T-helper 1 cell (primary cell): ENCODE measurements at places on chromosomes 3 and 15.

GRCh38 chr3:129624347-129625071 lies 18.0 kb upstream of the PLXND1 start:
- no peak for DNase-seq

- no peak for DNase-seq
Measured at GRCh38 chr3:193016437-193016901, 98.8 kb upstream of the MB21D2 start.

- DNase-seq, result no peak
Measured at GRCh38 chr3:55597641-55598040, 110.5 kb upstream of the WNT5A start.

- no peak for DNase-seq
Measured at GRCh38 chr15:31212326-31213080, 111.0 kb upstream of the TRPM1 start.

GRCh38 chr3:56421205-56421604 lies 47.1 kb downstream of the ERC2 start:
- no peak for DNase-seq

DNA sequence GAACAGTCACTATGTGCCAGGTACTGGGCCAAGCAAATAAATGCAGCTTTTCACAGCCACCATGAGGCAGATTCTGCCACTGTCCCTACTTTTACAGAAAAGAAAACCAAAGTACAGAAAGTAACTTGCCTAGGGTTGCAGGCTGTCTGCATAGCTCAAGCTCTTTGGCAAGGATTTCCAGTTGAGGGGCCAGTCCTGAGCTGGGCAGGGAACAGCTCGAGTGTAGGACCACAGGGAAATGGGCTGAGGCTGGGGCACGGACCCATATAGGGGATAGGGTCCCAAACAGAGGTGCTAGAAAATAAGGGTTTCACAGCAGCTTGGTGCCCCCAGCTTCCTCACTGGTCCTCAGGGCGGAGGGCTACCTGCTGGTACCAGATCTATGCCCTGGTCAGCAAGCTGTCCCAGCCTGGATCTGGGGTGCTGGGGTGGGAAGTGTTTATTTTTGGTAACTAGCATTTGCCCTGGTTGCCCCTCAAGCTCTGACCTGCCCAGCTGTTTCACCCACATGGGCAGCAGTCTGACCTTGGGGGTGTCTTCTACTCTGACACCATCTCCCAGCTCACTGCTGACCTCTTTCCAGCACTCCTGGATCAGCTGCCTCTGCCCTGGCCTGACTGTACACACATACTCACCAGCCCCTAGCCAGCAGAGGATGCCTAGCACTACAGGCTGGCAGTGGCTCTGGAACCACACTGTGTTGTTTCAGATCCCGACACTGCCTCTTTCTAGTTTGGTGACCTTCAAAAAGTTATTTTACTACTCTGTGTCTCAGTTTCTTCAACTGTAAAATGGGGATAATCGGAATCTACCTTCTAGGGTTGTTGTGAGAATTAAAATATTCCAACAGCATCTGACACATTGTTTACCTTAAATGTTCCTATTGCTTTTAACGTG lies 16.2 kb downstream of the MRAS start:
- no peak for DNase-seq

DNA sequence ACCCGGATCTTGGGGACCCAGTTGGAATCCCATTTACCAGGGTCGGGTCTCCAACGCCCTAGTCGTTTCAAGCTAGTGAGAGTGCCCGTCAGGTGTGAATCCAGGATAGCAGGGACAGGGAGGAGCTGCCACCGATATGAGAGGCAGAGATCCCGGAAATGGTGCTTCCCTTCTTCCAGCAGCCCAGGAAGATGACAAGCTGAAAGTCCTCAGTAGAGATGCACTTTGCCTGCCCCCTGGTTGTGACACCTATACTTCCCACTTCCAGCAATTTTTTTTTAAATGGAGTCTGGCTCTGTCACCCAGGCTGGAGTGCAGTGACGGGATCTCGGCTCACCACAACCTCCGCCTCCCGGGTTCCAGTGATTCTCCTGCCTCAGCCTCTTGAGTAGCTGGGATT lies 503.0 kb downstream of the NTRK3 start:
- no peak for DNase-seq

- no peak for DNase-seq
Measured at GRCh38 chr3:4551051-4551711, 58.0 kb downstream of the ITPR1 start.

GRCh38 chr15:76983590-76984375 lies 11.1 kb upstream of the PSTPIP1 start:
- DNase-seq, result no peak

- peak; percentile 5 for DNase-seq
Measured at GRCh38 chr3:191329654-191330529, at the start of gene UTS2B. Gene UTS2B (minus strand): TSS chr3:191330526. CDS start chr3:191282189, 48,337 bp downstream.

DNA sequence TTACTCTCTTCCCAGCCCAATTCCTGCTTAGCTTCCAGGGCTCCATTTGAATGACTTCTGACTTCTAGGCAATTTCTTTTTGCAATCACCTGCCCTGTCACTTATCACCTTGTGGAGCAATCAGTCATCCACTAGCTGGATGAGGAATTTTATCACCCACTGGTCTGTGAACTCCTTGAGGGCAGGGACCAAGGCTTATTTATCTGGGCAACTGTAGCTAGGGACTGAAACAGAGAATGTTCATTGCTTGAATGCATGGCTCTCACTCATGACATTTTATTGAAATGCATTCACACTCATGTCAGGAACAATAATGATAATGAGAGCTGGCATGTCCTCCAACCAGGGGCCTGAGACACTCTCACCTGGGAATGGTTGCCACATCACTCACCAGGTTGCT lies 15.5 kb downstream of the TNFAIP8L3 start:
- DNase-seq, result no peak

DNA sequence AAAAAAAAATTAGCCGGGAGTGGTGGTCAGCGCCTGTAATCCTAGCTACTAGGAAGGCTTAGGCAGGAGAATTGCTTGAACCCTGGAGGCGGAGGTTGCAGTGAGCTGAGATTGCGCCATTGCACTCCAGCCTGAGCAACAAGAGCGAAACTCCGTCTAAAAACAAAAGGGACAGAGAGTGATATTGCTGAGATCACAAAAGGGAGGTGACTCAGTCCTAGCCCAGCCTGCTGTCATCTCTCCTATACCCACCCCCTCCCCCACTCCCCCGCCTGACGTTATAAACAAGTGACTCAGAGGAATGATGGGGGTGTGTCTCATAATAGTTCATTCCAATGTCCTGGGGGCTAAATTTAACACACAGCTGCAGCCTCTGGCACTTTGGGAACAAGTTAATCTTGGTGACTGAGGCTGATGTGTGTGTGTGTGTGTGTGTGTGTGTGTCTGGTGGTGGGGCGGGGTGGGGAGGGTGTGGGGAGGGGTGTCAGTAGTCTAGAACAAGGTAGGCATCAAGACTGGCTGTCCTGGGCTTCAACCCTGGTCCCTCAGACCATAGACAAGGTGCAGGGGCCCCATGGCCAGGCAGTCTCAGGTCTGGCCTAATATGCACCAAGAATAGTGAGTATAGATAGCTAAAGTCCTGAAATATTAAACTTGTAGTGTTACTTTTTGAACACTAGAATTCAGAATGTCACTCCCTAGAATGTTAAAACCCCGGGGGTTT lies 1.3 kb upstream of the KLHL40 start:
- no peak for DNase-seq

DNA sequence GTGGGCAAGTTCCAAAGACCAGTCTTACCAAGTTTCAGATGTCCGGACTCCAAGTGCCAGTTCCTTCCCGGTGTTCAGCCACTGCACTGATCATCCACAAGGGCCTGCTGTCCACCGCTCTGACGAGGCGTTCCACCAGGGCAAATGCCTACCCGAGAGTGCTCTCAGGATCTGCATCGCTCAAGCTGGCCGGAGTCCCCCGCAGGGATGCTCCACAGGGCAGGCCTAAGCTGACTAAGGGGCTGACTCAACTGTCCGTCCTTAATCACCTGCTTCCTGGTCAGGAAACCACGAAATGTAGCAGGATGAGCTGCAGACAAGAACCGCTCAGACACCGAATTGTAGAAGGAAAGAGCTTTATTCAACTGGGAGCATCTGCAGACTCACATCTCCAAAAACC lies 341.6 kb downstream of the KCNH8 start:
- no peak for DNase-seq

- no peak for DNase-seq
Measured at GRCh38 chr15:59282515-59283337, 76.1 kb downstream of the LDHAL6B start.

DNA sequence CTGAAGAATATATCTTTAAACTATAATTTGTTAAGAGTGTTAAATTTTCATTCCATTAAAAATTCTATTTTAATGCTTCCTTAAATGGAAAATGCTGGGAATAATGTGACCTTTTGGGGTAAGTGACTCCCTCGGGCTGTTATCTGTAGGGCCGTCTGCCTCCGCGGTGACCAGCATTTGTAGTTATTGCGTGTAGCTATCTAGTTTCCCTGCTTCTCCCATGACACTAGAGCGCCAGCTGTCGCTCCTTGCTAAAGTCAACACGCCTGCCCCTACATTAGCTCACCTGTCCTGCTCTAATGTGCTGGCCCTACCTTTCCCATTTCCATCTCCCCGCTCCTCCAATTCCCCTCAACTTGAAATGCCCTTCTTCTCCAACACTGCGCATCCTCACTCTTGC lies 12.4 kb upstream of the CHRM5 start:
- no peak for DNase-seq

GRCh38 chr15:23567921-23568320 lies 2.4 kb downstream of the MKRN3 start:
- DNase-seq, result no peak

- no peak for DNase-seq
Measured at GRCh38 chr3:150147776-150148175, 177.1 kb upstream of the PFN2 start.

GRCh38 chr3:69532547-69533224 lies 146.8 kb upstream of the FRMD4B start:
- DNase-seq, result no peak

DNA sequence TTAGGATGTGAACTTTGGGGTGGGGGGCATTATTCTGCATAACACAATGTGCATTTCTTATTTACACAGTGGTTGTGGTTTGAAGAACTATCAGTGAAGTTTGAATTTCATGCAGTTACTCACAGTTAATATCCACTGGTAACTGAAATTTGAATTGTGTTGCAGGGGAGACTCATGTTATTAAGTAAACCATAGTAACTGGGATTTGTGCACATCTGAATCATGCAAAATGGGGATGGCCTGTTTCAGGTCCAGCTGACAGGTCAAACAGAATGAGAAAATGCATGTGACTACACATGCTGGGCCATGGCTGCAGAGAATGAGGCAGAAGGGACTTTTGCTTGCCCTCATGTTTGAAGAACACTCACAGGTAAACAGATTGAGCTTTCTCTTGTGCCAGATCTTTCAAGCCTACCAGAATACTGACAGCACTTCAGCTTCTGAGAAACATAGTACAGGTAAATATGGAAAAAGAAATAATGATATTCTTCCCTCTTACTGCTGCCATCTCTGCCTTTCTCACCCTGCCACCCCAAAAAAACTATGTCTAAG lies 115.0 kb downstream of the POLQ start:
- no peak for DNase-seq

DNA sequence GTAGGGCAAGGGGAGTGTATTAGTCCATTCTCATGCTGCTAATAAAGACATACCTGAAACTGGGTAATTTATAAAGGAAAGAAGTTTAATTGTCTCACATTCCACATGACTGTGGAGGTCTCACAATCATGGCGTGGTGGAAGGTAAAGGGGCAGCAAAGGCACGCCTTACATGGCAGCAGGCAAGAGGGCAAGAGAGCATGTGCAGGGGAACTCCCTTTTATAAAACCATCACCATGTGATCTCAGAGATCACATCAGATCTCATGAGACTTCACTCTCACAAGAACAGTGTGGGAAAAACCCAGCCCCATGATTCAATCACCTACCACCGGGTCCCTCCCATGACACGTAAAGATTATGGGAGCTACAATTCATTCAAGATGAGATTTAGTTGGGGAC lies 41.4 kb downstream of the SUMF1 start:
- no peak for DNase-seq

- no peak for DNase-seq
Measured at GRCh38 chr3:7275396-7275795, 414.5 kb downstream of the GRM7 start.

- DNase-seq, result no peak
Measured at GRCh38 chr15:65292938-65293518, 2.8 kb upstream of the RNU5A-1 start.

GRCh38 chr3:191518861-191519260 lies 57.9 kb downstream of the PYDC2 start:
- DNase-seq, result no peak

GRCh38 chr15:82585072-82585471 lies 44.8 kb upstream of the RPS17 start:
- no peak for DNase-seq

- no peak for DNase-seq
Measured at GRCh38 chr3:123779655-123780231, 104.4 kb downstream of the MYLK start.

DNA sequence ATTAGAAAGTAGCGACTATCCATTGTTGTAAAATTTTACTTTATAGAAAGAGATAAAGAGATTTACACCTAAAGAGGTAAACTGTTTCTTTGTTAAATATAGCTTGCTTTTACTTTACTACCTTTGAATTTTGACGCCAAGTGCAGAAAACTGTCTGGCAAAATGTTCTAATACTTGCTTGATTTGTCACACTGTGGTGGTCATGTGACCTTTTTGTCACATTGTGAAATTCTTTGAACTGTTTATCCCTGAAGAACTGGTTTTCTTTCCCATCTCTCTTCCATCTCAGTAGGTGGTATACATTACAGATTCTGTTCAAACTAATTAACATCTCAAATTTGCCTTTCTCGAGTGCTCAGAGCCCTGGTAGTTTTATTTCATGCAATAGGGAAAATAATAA lies 327.4 kb downstream of the NAALADL2 start:
- DNase-seq, result no peak

DNA sequence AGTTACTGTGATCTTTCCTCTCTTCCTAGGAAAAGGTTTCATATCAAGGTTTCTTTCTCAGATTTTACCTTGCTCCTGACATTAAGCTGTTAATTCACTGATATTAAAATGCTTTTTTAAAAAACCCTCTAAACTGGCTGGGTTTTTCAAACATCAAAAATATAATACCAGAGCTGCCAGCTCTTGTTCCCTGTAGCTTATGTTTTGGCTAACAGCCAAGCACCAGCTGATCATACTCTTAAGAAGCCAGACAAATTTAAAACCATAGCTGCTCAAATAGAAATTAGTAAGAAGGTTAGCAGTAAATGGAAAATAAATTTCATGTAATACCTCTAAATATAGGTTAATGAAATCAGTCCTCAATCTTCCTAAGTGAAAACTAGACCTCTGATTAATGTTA lies 657.5 kb downstream of the GRM7 start:
- no peak for DNase-seq

DNA sequence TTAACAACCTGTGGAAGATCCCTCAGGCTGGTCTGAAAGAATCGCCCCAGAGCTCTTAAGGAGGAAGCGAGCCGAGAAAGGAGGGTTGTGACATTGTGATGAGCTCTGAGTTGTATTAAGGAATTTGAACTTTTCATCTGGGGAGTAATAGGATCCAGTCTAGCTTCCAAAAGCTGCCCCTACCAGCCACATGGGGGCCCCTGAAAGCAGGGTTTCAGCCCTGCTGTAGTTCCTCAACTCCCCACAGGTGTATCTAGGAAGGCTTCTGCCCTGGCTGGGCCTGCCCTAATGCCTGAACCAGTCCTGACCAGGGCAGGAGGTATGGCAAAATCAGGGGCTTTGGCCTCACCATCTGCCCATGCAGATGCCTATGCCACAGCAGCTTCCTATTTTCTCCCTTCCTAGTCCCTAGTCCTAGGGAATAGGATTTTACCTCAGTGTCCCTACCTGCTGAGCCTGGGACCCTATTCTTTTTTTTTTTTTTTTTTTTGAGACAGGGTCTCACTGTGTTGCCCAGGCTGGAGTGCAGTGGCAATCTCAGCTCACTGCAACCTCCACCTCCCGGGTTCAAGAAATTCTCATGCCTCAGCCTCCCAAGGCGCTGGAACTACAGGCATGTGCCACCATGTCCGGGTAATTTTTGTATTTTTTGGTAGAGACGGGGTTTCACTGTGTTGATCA lies 5.0 kb upstream of the AP3S2 start:
- DNase-seq, result no peak
